Endodermal cell (in vitro differentiated cells): ENCODE measurements at places on chromosomes 4 and X.

DNA sequence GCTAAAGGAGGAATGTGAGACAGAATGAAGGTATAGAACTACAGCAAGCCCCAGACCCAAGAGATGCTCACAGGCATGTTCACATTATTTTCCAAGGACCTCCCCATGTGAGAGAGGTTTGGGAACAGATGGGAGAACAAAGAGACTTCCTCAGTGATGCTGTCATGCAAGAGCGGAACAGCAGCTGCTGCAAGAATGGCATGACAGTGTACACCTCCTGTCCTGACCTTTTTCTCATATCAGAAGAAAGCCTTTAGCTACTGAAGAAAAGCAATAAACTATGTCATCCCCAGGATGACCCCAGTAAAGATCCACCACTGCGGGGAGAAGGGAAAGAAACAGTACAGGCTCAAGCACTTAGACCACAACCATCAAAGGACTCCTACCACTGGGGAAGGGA is 7.2 kb downstream of the PRDM5 start:
- no peak for DNase-seq

DNA sequence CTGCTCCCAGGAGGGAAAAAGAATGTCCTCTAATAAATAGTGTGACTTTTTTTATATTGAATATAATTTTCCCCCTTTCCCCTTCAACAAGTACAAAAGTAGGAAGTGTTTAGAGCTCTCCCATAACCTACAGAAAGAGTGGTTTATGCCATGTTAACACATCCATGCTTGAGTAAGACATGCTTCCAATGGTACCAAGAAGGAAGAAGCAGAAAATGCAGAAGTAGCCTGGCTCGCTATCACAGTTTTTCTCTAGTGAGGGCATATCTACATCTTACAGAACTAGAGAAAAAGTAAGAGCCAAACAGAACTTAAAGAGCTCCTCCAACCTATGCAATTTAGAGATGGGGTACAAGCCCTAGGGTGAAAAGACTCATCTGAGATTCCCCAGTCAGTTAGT is 82.5 kb downstream of the ARHGEF9 start:
- DNase-seq: no peak

DNA sequence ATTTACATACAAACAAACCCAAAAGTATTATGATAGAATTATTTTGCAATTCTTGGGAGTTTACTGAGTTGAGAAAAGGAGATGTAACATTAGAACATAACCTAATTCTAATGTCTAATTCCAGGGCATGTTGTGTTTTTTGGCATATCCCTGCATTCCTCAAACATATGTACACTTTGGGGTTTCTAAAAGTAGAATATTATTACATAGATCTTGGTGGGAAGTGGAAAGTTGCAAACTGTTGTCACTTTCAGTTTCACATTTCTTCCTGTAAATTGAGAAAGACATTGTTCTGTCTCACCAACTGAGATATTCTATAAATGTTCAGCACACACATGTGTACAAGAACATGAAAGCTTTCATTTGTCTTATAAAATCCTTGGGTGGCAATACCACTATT is 24.4 kb upstream of the GBA3 start:
- no peak for DNase-seq

GRCh38 chr4:114494246-114494803 is 104.3 kb upstream of the UGT8 start:
- DNase-seq: peak; percentile 71

GRCh38 chr4:182140547-182140946 is 102.7 kb upstream of the TENM3 start:
- DNase-seq: peak; percentile 57

GRCh38 chr4:5662555-5662954 is 45.8 kb downstream of the EVC2 start:
- DNase-seq: no peak
